Nephron progenitor cell (in vitro differentiated cells): ENCODE measurements at places on chromosomes 2 and 18.
A peak's percentile ranks its signal among the peaks of the same experiment; 100 is the strongest.

DNA sequence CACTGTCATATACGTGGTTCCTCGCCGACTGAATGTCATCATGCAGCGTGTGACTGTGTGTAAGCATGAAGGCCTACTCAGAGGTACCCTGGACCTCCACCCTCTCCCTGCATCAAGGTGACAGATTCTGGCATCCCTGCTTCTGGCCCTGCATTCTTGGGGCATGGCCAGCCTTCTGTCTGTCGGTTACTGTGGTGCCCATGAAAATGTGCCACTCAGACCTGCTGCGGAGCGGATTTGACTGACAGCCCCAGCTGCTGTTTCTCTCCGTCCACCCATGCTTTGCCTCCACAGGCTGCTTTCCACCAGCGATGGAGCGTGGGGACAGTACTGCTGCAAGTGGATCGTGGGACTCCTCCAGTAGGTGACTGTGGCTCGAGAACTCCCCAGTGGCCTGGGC is 9.6 kb downstream of the TMEM177 start:
- no peak for DNase-seq

DNA sequence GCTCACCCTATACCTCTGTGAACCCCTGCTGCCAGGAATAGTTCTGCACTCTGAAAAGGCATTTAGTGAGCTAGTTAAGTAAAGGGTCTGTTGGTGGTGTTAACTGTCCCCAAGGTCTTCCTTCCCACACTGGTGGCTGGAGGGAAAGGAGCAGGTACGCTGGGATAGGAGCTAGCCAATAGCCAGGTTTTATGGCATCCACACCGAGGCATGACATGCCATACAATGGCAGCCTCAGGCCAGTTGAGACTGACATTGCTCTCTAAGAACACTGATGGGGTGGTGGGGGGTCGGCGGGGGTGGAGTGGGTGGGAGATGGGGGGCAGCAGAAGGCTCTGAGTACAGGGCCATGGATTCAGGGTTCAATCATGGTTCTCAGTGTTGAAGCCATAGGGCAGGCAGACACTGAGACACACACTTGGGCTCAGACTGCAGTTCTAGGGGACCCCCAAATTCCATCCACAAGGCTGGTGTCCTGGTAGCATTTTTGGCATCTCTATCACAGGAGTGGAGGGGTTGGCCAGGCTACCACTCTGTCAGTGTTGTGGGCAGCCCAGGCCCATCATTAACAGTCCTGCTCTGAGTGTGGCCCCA is 136.0 kb downstream of the CTIF start:
- no peak for DNase-seq

DNA sequence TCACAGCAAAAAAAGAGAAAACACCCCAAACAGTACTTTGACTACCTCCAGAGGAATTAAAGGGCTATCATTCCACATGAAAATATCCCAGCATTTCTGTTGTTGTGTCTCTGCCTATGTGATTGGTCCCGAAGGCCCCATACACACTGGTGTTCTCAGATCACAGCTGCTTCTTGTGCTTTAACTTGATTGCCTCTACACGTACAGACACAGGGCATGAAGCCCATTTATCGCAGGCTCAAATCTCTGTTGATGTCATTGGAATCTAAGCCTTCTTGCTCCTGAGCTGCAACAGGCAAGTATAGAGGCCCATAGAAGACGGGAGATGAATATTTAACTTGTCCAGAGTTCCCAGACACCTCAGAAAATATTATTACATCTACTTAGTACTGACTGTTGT is 405.2 kb downstream of the NCKAP5 start:
- DNase-seq = no peak

DNA sequence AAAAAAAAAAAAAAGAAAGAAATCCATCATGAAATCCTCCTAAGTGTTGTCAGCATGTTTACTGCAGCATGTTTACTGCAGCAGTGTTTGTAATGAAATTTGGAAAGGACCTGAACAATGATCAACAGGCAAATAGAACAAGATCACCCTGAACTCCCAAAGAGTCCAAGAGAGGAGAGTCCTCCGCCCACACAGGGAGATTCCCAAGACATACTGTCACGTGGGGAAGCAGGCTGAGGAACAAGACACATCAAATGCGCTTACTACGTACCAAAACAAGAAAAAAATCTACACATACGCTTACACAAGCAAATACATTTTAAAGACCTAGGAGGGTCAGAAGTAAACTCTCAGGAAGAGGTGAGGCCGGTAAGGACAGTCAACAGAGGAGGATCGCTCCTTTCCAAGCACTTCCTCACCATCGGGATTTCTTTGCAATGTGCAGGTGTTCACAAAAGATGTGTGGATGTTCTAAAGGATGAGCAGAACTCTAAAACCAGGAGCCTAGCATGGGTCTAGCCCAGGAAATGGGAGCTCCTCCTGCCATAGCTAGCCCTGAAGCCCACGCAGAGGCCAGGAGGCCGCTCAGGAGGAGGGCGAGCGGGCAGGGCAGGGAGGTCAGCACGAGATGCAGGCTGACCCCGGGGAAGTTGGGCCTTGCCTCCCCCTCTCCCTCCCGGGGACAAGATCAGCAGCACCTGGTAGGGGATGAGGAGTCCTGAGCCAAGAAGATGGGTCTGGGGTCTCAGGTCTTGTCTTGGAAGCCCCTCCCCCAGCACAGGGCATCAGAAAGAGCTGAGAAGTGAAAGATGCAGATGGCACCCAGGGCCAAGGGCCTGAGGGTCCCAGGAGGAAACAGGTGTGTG is 66.4 kb downstream of the ZNF516 start:
- no peak for DNase-seq

GRCh38 chr2:196176142-196176738 is 4.9 kb upstream of the STK17B start:
- no peak for DNase-seq

DNA sequence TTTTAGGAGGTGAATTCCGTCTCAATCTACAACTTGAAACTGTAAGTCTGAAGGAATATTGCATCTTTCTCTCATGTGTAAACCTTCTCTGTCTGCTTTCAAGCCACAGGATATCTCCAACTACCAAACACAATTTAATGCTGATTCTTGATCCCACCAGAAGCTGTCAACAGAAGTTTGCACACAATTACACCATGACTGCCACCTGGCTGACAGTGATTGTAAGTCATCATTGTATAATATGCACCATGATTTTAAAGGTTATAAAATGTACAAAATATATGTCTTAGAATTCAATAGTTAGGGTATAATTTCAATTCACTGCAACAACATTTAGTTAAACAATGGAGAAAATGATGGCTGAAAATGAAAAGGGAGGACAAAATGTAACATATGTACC is 18.4 kb downstream of the PREPL start:
- no peak for DNase-seq

GRCh38 chr2:234245945-234246344 is 195.4 kb downstream of the SPP2 start:
- DNase-seq = no peak

- no peak for DNase-seq
Measured at GRCh38 chr2:34070196-34070595, 471.1 kb upstream of the FAM98A start.

GRCh38 chr18:75205514-75206132 is 3.3 kb downstream of the PTGR3 start:
- peak; percentile 46 for DNase-seq

DNA sequence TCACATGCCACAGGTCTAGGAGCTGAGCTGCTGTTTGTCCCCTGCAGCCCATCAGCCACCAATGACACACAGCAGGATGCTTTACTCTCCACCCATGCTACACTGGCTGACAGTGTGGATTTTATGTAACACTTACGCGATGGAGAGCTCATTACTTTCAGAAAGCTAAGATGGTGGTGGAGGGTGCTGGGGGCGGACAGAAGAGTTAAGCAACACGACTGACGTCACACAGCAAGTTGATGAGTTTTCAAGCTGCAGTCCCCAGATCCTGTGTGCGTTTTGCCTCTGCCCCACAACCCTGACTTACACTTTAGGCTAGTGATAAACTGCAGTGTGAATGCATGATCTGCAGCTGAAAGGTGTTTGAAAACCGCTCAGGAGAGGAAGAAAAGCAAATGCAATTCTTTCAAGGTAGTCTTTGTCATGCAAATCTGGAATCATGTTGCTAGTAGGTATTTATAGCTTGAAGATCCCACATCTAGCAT is 42.4 kb downstream of the MRPS5 start:
- DNase-seq = no peak

GRCh38 chr2:232315049-232315922 is 63.3 kb upstream of the ALPP start:
- DNase-seq = no peak

DNA sequence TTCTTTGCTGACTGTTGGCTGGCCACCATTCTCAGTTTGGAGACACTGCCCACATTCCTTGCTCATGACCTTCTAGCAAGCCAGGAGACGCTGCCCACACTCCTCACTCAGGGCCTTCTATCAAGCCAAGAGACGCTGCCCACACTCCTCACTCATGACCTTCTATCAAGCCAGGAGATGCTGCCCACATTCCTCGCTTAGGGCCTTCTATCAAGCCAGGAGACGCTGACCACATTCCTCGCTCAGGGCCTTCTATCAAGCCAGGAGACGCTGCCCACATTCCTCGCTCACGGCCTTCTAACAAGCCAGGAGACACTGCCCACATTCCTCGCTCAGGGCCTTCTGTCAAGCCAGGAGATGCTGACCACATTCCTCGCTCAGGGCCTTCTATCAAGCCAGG is 131.3 kb upstream of the CBLN2 start:
- peak; percentile 4 for DNase-seq

GRCh38 chr2:109259671-109260070 is 130.7 kb downstream of the SH3RF3 start:
- DNase-seq = no peak

DNA sequence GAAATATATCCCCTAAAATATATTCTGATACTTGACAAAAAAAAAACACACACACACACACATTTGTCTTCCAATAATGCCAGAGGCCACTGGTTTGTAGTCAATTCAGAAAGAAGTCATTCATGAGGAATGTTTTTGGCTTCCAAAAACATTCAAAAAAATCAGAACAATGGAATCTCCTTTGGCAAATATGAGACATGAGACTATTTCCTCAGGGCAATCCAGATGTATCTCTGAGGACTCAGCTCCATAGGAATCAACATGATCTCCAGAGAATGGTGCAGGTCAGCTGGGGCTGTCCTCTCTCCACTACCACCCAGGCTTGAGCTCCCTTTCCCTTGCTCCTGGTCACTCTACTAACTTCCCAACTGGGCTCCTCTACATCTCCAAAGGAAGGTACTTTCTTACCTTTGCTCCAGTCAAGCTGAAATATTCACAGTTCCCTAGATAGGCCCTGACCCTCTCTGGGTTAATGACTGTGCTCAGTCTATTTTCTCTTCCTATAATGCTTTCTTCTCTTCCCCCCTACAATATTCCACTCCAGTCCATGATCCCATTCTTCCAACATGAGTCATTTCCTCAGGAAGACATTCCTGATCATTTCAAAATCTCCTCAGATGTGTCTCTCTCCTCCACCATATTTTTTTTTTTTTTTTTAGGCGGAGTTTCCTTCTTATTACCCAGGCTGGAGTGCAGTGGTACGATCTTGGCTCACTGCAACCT is 145.3 kb downstream of the C1D start:
- no peak for DNase-seq

DNA sequence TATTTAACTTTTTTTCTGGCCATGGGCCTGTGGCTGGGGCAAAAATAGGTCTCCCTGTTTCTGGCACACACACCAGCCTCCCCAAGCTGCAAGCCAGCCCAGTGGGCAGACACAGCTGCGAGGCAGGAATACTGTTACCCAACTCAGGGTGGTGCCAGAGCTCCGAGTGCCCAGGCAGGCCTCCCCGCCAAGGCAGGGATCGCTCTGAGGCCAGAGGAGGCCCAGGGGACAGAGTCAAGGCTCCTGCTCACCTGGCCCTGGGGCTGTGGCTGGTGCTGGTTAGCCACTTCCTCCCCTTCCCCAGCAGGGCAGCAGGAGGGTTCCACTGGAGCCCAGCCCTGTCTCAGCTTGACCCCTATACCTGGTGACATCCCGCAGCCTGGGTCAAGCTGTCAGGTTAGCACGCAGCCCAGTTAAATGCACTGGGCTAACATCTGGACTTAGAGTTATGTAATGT is 67.1 kb upstream of the EPAS1 start:
- no peak for DNase-seq

GRCh38 chr2:51153236-51153635 is 121.3 kb upstream of the NRXN1 start:
- DNase-seq = no peak

DNA sequence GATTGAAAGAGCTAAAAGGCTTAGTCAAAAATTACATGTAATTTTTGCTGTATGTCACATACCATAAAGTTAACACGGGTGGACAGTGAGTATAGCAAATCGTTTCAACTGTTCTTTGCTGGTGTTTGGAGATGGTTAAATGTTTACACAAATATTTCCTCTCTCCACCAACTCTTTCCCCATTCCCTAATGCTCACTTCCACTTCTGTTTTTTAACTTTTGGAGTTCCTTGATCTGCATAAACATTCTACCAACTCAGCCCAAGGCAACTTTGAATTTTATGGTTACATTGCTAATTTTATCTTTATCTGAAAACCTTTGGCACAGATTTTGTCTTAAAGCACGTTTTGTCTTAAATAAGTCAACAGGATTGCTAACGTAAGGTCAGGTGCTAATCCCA is 1.9 kb upstream of the SPOPL start:
- no peak for DNase-seq

GRCh38 chr2:41413813-41414485 is 633.9 kb upstream of the PKDCC start:
- DNase-seq = no peak

- DNase-seq = no peak
Measured at GRCh38 chr2:150137338-150138069, 350.0 kb downstream of the RND3 start.
